ENCODE measurements at places on chromosomes 6 and 20. TPM values are rescaled to one million over a fixed set of nuclear protein-coding genes. Genes with fewer than 3 reads are reported as not detected.

The GPR31 gene
- not detected for total RNA-seq

The CRYBG1 gene
- total RNA-seq: 39.9 TPM

The GFRAL gene
- not detected for total RNA-seq

The HLA-DMB gene
- total RNA-seq: 7.3 TPM

The SLC32A1 gene
- total RNA-seq: not detected

The JPH2 gene
- 29.1 TPM for total RNA-seq

The RNGTT gene
- 23.6 TPM for total RNA-seq

The SOBP gene
- 23.3 TPM for total RNA-seq

The PXDC1 gene
- 59.5 TPM for total RNA-seq

The CNR1 gene
- 14.2 TPM for total RNA-seq

The ALDH5A1 gene
- total RNA-seq: 11.1 TPM

The SSTR4 gene
- total RNA-seq: not detected

The MOXD1 gene
- 4.0 TPM for total RNA-seq

The PREX1 gene
- total RNA-seq: 7.4 TPM

The WFDC10B gene
- total RNA-seq: not detected

- no peak for DNase-seq
- H3K27me3 ChIP-seq: no peaks in the 10 kb centered on the region
- no peak overlapping the region for H3K27ac ChIP-seq
- no peaks in the 10 kb centered on the region for H3K4me1 ChIP-seq
- no peak overlapping the region for H3K4me3 ChIP-seq
Measured at GRCh38 chr6:3900744-3901336, 51.7 kb downstream of the FAM50B start.

DNA sequence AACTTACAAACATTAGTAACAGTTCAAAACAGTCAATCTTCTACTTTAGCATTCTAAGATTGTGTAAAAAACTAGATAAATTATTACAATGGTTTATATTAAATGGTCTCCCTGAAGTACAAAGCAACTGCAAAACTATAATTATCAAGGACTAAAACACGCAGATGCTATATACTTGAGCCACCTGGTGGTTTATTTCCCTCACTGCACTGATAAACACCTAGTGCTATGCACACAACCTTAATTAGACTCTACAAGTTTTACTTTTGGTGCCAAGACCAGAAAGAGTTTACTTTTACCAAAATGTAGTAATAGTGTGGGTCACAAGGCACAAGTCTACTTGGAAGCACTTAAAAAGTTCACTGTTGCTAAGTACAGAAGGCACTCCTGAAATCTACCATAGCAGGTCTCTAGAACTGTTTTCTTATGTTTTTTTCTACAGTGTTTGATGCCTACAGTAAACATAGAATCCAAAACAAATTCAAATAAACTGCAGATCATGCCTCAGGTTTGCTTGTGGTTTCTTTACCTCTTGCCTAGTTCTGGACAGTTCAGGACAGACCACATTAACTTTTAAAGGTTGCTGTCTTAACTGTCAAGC, 49.2 kb downstream of the GMDS start:
- no peaks in the 10 kb centered on the region for H3K36me3 ChIP-seq
- peak; percentile 32 for DNase-seq
- H3K27ac ChIP-seq: no peak overlapping the region
- H3K27me3 ChIP-seq: no peaks in the 10 kb centered on the region
- no peak overlapping the region for H3K4me3 ChIP-seq
- H3K4me1 ChIP-seq: no peaks in the 10 kb centered on the region

- no peak overlapping the region for H3K27ac ChIP-seq
- H3K4me1 ChIP-seq: no peaks in the 10 kb centered on the region
- DNase-seq: no peak
- H3K4me3 ChIP-seq: no peak overlapping the region
- H3K36me3 ChIP-seq: no peaks in the 10 kb centered on the region
Measured at GRCh38 chr6:96659084-96659845, 96.3 kb downstream of the FHL5 start.

- H3K4me3 ChIP-seq: no peak overlapping the region
- no peak for DNase-seq
- no peaks in the 10 kb centered on the region for H3K4me1 ChIP-seq
- no peaks in the 10 kb centered on the region for H3K27me3 ChIP-seq
- no peak overlapping the region for H3K27ac ChIP-seq
Measured at GRCh38 chr6:134750669-134751068, 199.2 kb downstream of the ALDH8A1 start.

DNA sequence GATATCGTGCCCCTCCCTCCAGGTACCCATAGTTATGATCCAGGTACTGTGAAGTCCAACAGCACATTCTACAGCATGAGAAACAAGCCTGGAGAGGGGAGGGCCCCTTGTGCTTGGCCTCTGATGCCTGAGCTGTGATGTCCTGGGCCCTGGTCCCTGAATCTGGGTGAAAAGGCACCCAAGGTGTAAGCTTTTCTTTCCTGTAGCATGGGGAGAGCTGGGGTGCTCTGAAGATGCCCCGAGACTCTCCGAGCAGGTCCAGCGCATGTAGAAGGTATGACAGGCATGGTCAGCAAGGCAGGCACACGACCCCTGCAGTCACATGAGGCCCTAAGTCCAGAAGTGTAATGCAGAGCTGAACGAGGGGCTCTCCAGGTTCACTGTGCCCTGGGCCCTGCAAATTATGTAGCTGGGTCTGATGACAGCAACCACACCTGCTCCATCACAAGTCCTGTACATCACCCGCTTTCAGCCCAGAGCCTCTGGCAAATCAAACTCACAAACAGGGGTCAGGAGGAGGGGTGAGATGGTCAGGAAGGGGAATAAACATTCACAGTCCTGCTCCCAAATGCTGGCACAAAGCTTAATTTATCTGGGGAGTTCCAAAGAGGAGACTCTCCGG, 1.8 kb upstream of the CTSZ start:
- H3K27me3 ChIP-seq: no peaks in the 10 kb centered on the region
- H3K4me3 ChIP-seq: no peak overlapping the region
- H3K36me3 ChIP-seq: no peaks in the 10 kb centered on the region
- peaks cover 7% of the 10 kb centered on the region for H3K4me1 ChIP-seq

GRCh38 chr6:20433929-20434328, 32.2 kb downstream of the E2F3 start:
- no peak overlapping the region for H3K4me3 ChIP-seq
- H3K4me1 ChIP-seq: no peaks in the 10 kb centered on the region
- no peaks in the 10 kb centered on the region for H3K27me3 ChIP-seq
- no peak for DNase-seq

DNA sequence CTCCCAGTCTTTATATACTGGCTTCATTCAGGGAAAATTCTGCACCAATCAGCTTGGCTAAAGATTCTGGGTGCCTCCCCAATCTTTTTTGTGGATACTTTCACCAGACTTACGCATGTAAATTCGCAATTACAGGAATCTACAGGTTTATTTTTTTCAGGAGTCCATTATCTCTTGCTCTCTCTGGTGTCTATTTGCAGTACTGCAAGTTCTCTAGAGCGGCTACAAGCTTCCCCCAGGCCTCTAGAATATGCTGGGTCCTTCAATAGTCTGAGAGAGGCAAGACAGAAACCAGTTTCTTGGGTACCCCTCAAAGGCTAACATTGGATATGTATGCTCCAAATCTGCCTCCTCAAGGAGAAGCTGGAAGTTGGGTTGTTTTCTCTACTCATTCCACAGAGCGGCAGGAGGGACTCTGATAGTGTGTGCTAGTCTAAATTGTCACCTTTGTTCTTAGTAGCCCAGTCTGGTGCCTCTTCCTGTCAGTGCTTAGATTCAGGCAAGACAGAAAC, 58.5 kb downstream of the SUN5 start:
- no peak overlapping the region for H3K4me3 ChIP-seq
- no peak for DNase-seq
- H3K4me1 ChIP-seq: no peaks in the 10 kb centered on the region
- H3K36me3 ChIP-seq: no peaks in the 10 kb centered on the region
- H3K27ac ChIP-seq: no peak overlapping the region

- no peak overlapping the region for H3K4me3 ChIP-seq
- H3K4me1 ChIP-seq: no peaks in the 10 kb centered on the region
- peak overlapping the region; percentile 56 for H3K27ac ChIP-seq
- DNase-seq: peak; percentile 56
- no peaks in the 10 kb centered on the region for H3K36me3 ChIP-seq
Measured at GRCh38 chr20:47019121-47019824, 124.6 kb downstream of the EYA2 start.

DNA sequence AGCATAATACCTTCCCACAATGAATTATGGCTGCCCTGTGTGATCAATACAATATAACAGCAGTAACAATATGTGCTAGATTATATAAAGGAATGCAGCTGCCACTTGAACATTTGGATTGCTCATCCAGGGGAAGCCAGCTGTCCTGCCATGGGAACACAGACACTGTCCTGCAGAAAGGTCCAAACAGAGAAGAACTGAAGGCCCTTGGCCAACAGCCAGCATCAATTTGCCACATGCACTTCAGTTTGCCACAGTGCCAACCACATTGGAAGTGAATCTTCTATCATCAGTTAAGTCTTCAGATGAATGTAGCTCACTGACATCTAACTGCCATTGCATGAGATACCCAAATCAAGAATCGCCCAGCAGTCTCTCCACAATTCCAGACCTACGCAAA, 332.4 kb downstream of the PRKN start:
- H3K27ac ChIP-seq: no peak overlapping the region
- H3K36me3 ChIP-seq: no peaks in the 10 kb centered on the region
- no peak overlapping the region for H3K4me3 ChIP-seq
- no peak for DNase-seq
- no peaks in the 10 kb centered on the region for H3K27me3 ChIP-seq
- no peaks in the 10 kb centered on the region for H3K4me1 ChIP-seq

GRCh38 chr6:38935051-38935450, 113.5 kb upstream of the GLP1R start:
- no peaks in the 10 kb centered on the region for H3K27me3 ChIP-seq
- no peak overlapping the region for H3K4me3 ChIP-seq
- peak; percentile 44 for DNase-seq
- no peak overlapping the region for H3K27ac ChIP-seq
- no peaks in the 10 kb centered on the region for H3K36me3 ChIP-seq

- H3K27ac ChIP-seq: peak overlapping the region; percentile 18
- no peaks in the 10 kb centered on the region for H3K36me3 ChIP-seq
- H3K27me3 ChIP-seq: no peaks in the 10 kb centered on the region
- H3K4me1 ChIP-seq: peaks cover 5% of the 10 kb centered on the region
- H3K4me3 ChIP-seq: no peak overlapping the region
- DNase-seq: peak; percentile 86
Measured at GRCh38 chr6:158853072-158853879, 34.1 kb upstream of the EZR start.

- no peaks in the 10 kb centered on the region for H3K4me1 ChIP-seq
- H3K36me3 ChIP-seq: no peaks in the 10 kb centered on the region
Measured at GRCh38 chr20:53926428-53927028, 143.9 kb downstream of the BCAS1 start.

- no peak overlapping the region for H3K27ac ChIP-seq
- no peak overlapping the region for H3K4me3 ChIP-seq
- no peaks in the 10 kb centered on the region for H3K27me3 ChIP-seq
- no peak for DNase-seq
- H3K4me1 ChIP-seq: no peaks in the 10 kb centered on the region
Measured at GRCh38 chr6:170012037-170012330, 260.6 kb downstream of the ERMARD start.

GRCh38 chr6:39731565-39731964, 6.4 kb upstream of the KIF6 start:
- H3K4me1 ChIP-seq: no peaks in the 10 kb centered on the region
- H3K27ac ChIP-seq: no peak overlapping the region
- H3K27me3 ChIP-seq: no peaks in the 10 kb centered on the region

- no peak overlapping the region for H3K4me3 ChIP-seq
- no peaks in the 10 kb centered on the region for H3K27me3 ChIP-seq
- DNase-seq: no peak
- H3K27ac ChIP-seq: no peak overlapping the region
Measured at GRCh38 chr6:155388591-155388990, 67.0 kb downstream of the NOX3 start.

- H3K4me1 ChIP-seq: no peaks in the 10 kb centered on the region
- no peaks in the 10 kb centered on the region for H3K36me3 ChIP-seq
- no peak overlapping the region for H3K4me3 ChIP-seq
- H3K27me3 ChIP-seq: no peaks in the 10 kb centered on the region
Measured at GRCh38 chr20:45998761-45999160, 9.9 kb upstream of the MMP9 start.

- no peaks in the 10 kb centered on the region for H3K4me1 ChIP-seq
- no peak overlapping the region for H3K27ac ChIP-seq
- H3K4me3 ChIP-seq: no peak overlapping the region
- no peaks in the 10 kb centered on the region for H3K27me3 ChIP-seq
Measured at GRCh38 chr6:13120483-13121482, 207.6 kb downstream of the TBC1D7 start.

DNA sequence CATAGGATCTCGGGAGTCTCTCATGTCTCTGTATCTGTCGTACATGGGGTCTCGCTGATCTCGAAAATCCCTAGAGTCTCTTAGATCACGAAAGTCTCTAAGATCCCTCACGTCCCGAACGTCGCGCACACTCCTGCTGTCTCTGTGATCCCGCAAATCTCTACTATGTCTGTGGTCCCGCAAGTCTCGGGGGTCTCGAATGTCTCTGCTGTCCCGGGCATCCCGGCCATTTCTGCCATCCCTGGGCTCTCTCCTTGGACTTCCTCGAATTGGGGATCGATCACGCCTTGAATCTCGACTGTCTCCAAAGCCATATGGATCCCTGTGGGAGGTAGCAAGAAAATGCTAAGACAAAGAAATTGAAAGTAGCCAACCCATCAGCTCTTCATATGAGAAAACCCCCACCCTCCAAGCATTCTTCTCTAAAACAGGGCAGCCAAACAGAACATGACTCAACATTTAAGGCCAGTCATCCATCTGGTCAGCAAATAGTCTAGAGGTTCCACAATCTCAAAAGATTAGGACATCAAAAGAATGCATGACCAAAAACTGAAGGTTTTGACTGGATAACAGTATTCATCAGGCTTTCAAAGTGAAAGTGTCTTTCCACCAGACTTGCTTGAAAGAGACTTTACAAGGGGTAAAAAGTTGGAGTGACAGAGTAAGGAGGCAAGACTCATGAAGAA, 19.4 kb downstream of the NCOA5 start:
- H3K4me1 ChIP-seq: no peaks in the 10 kb centered on the region
- no peaks in the 10 kb centered on the region for H3K27me3 ChIP-seq
- DNase-seq: no peak
- H3K4me3 ChIP-seq: no peak overlapping the region
- no peak overlapping the region for H3K27ac ChIP-seq
- peaks cover 13% of the 10 kb centered on the region for H3K36me3 ChIP-seq

DNA sequence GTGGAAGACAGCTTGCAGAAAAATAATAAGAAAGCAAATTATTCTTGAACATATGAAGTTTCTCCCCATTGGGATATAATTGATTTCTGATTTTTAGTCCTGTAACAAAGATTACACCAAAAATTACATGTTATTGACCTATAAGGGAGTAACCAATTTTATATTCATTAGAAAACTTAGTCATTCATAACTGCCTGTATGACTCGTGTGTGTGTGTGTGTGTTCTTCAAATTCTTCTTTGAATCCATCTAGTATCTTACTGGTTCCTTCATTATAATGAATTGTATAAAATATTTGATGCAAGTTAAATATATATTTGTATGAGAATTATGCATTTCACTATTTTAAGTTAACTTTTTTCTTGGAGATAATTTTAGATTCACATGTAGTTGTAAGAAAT, 310.4 kb downstream of the HAO1 start:
- H3K4me1 ChIP-seq: no peaks in the 10 kb centered on the region
- no peak overlapping the region for H3K4me3 ChIP-seq
- no peaks in the 10 kb centered on the region for H3K27me3 ChIP-seq
- no peak overlapping the region for H3K27ac ChIP-seq

GRCh38 chr20:62691487-62691886, 17.1 kb upstream of the NTSR1 start:
- no peaks in the 10 kb centered on the region for H3K36me3 ChIP-seq
- H3K27ac ChIP-seq: no peak overlapping the region
- no peak overlapping the region for H3K4me3 ChIP-seq
- H3K27me3 ChIP-seq: peaks cover 2% of the 10 kb centered on the region
- DNase-seq: no peak

GRCh38 chr6:49636713-49637349, at the start of gene RHAG:
TSS of gene RHAG (minus strand) at chr6:49636839. CDS start at chr6:49636812, 27 bp downstream.
- no peak within 1 kb of the TSS for H3K27ac ChIP-seq
- no peaks in the 10 kb centered on the region for H3K27me3 ChIP-seq
- no peaks in the 10 kb centered on the region for H3K4me1 ChIP-seq
- DNase-seq: no peak
- no peaks in the 10 kb centered on the region for H3K36me3 ChIP-seq
- H3K4me3 ChIP-seq: no peak within 1 kb of the TSS
